Esophagus squamous epithelium (tissue), 5 donors: ENCODE measurements at places on chromosomes 4 and X.

DNA sequence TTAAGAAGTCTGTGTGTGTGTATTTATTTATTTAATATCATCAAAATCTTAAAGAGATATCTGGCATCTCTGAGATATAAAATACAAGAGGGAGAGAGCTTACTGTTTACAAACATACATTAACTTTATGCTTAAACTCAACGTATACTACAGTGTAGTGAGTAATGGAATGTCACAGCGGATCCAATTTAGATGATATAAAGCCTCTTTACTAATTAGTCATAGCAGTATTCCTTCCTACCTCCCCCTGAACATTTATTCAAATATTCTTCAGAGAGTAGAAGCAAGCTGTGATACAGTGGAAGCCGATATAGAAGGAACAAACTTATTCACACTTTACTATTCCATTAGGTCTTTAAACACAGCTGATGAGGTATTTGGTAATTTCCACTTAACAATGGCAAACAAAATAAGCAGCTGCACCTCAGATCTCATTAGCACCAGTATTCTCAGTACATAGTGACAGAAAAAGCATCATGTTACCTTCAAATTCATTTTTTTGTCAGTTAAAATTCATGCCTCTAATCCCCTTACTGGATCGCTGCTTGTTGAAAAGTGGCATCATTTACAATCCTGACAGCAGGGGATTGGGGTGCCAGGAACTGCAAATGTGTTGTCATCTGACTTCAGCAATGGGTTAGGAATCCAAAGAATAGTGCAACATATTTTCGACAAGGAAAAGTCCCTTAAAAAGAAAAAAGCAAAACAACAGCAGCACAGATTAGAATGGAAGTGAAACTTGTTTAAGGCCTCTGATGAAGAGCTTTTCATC is 658.7 kb upstream of the EPHA5 start:
- DNase-seq, result no peak

GRCh38 chrX:47587091-47587891 is 5.1 kb downstream of the TIMP1 start:
- DNase-seq, result no peak

DNA sequence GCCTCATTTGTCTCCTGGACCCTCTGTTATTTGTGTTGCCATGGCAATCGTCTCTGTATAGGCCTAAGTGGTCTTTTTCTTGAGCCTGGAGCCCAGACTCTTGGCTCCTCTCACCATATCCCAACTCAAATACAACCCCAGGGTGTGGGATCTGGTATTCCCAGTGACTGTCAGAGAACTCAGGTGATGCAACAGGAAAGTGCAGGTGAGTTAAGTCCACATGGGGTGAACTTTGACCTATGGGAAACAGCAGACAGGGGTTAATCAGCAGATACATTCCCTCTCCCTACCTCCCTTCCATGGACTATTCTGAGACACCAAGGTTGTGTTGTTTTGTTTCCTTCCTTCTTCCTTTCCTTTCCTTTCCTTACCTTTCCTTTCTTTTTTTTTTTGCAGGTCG is 130.9 kb upstream of the RPS6KA3 start:
- DNase-seq, result no peak

GRCh38 chr4:147482281-147482680 is 1.4 kb downstream of the EDNRA start:
- DNase-seq, result no peak

DNA sequence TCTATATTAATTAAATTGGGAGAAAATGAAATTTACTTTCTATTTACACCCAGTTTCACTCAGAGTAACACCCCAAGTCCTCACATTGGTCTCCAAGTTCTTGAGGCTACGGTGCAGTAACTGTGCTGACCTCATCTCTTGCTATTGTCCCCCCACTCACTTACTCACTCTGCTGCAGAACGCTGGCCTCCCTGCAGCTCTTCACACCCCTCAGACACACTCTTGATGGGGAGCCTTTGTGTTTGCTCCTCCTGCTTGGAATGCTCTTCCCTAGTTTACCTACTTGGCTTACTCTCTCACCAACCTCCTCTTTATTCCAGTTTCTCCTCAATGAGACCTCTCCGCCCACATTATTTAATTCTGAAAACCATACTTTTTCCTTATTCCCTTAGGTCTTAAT is 22.2 kb upstream of the SPARCL1 start:
- no peak for DNase-seq

DNA sequence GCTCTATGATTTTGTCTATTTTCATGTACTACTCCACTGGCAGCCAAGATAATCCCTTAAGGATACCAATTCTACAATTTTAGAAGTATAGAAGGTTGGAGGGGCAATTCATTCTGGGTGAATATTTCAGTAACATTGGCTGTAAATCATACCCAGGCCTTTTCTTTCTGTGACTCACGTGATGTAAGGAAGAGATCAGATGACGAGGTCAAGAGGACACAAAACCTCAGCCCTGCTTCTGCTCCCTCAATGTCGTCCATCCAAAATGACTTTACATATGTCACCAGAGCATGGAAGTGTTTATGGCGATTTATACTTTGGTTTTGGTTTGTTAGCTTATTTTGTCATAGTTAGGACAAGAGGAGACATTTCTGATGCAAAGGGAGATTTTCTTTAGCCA is 70.7 kb upstream of the SLC4A4 start:
- DNase-seq, result no peak
